ENCODE measurements at places on chromosomes 4 and X.

DNA sequence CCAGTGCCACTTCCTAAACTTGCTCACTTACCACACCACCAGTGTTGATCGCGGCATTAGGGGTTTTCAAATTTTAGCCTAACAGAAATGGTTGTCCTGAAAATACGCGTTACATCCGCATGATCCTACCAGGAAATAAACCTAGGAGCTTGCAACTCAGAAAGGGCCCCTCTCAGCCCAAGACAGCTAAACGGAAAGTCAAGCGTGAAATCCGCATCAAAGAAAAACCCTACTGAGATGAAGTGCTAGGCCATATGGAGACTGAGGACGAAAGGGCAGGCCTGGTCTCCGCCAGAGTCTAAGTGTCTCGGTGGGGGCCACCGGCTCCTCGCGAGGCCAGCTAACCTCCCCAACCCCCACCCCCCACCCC lies 626 bp downstream of the YTHDC1 start:
- no peak for DNase-seq

GRCh38 chr4:185880571-185880970 lies 68.6 kb upstream of the SORBS2 start:
- DNase-seq: no peak

- DNase-seq: no peak
These were observed 163.5 kb upstream of the GYPA start for GRCh38 chr4:144304025-144304424.

DNA sequence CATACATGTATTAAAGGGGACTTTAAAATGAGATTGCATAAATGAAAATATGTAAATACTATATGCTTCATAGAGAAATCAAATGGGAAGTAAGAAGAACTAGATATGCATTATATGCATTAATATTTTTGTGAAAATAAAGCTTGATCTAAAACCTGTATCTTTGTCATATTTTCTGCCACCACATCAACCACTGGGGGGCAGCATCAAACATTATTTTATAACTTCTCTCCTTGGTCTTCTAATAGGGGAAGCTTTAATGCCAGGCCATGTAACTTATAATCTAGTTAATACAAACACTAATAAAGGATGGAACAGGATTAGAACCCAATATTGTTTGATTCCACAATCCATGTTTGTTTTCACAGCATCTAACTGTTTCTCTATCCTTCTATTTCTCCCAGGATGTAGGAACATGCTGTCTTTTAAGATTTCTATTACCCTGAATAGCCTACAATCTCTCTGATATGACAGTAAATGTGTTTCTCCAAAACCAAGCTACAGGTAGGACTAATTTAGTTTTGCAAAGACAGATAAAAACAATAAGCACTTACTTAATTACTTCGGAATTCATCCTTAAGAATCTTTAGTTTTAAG lies 10.0 kb downstream of the QRFPR start:
- peak; percentile 56 for DNase-seq

GRCh38 chrX:47633689-47634590 lies 4.2 kb upstream of the CFP start:
- DNase-seq: no peak

DNA sequence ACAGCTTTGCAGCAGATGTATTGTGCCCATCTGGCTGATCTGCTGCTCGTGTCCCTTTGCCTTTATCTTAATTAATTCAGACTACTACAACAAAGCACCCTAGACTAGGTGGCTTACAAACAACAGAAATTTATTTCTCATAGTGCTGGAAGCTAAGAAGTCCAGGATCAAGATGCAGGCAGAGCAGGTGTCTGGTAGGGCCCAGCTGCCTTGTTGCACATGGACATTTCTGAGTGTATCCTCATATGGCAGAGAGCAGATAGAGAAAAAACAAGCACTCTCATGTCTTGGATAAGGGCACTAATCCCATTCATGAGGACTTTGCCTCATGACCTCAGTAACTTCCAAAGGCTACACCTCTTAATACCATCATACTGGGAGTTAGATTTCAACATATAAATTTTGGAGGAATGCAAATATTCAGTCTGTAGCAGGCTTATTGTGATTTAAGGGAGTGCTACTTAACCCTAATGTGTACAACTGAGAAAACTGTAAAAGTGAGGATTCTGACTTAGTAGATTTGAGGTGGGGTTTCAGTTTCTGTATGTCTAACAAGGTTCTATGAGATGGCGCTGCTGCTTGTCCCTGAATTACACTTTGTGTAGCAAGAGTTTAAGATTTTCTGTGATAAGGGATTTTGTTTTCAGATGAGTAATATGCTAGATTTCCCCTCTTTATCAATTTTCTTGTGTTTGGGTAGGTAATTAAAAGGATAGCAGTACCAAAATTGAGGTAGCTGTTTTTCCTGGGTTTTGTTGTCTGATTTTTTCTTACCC lies 473.2 kb upstream of the TECRL start:
- peak; percentile 2 for DNase-seq

- no peak for DNase-seq
These were observed 74.8 kb downstream of the IL15 start for GRCh38 chr4:141711211-141711610.

GRCh38 chr4:921830-922331 lies 10.2 kb downstream of the GAK start:
- DNase-seq: no peak

GRCh38 chrX:124392794-124393193 lies 46.4 kb downstream of the SH2D1A start:
- no peak for DNase-seq

DNA sequence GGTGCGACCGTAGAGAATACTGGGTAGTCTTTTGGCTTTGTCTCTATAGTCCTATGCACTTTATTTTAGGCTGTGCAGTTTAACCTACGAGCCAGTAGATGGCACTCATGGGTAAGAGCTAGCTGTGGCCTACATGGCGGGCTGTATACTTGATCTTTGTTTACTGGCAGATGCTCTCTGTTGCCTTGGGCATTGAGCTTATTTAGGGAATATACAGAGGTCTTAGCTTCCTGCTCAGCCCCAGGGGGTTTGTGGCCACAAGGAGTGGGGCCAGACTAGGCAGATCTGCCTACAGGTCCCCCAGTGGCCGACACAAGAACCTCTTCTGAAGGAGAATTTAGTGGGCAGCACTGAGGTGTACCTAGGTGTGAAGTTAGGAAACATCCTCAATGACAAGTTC lies 227.6 kb upstream of the HDX start:
- DNase-seq: peak; percentile 42

DNA sequence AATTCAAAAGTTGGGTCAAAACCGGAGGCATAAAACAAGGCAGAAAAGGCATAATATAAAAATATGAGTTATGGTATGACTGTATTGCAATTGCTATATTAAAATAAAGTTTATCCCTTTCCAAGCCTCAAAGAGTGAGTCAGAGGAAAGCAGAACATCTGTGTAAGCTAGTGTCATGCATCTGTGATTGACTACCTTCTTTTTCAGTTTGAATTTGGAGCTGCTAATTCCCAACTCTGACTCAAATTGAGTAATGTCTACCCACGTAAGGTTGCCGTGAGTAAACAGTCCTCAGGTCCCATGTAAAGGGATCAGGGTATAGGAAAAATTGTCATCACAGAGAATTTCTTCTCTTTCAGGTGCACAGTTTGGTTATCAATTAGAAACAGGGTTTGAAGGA lies 6.5 kb upstream of the SLITRK4 start:
- DNase-seq: no peak

- no peak for DNase-seq
These were observed 706 bp downstream of the DUSP9 start for GRCh38 chrX:153647461-153648357.

DNA sequence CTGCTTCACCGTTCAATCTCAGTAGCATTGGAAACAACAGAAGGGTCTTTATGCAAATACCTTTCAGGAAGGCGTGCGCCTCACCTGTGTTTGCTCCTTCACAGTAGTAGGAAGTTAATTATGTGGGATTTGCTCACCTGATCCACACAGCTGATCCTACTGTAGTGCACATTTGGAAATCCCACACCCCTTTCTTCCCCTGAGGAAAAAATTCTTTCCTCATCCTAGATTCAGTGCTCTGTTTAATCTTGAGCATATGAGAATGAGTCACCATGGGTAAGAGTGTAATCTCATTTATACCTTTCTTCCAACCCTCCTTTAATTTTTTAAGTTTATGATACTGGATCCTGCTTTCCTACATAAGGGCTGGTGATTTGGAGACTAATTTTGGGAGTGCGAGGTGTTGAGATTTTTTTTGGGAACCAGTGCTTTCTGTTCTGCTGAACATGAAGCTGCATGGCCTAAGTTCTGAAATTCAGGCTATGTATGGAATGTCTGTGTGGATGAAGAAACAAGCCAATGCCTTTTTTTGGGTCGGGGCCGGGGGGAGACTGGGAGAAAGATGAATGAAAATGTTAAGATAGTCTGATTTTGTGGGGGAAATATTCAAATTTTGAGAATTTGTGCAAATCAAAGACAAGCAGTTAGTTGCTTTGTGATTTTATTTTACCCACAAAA lies 19.0 kb downstream of the GAB1 start:
- no peak for DNase-seq

- DNase-seq: no peak
These were observed 2.3 kb downstream of the PDGFRA start for GRCh38 chr4:54231419-54231767.

GRCh38 chr4:169998981-169999380 lies 27.2 kb downstream of the MFAP3L start:
- DNase-seq: no peak

DNA sequence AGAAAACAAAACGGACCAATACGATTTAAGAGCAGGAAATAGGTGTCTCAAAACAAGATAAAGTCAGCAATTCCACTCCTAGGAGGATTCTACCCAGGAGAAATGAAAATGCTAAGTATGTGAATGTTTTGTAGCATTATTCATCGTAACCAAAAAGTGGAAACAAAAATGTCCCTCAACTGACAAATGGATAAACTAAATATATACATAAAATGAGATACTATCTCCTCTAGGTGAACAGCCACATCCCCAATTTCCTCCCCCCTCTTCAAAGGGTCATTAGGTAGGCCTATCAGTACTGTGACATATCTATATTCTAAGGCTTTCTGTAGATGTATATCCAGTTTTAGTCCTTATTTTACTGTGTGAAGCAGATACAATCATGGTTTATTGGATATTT lies 18.0 kb downstream of the DDX3X start:
- no peak for DNase-seq

DNA sequence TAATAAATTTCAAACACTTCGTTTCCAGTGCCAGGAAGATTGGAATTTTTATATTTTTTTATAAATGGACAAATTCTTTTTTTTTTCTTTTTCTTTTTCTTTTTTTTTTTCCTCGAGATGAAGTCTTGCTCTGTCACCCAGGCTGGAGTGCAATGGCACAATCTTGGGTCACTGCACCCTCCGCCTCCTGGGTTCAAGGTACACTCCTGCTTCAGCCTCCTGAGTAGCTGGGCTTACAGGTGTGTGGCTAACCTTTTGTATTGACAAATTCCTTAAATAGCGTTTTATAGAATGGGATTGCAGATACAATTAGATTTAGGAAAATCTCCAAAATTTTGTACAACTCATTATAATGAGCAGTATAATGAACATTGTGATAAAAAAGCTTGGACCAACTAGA lies 328.9 kb downstream of the ARHGAP24 start:
- no peak for DNase-seq

DNA sequence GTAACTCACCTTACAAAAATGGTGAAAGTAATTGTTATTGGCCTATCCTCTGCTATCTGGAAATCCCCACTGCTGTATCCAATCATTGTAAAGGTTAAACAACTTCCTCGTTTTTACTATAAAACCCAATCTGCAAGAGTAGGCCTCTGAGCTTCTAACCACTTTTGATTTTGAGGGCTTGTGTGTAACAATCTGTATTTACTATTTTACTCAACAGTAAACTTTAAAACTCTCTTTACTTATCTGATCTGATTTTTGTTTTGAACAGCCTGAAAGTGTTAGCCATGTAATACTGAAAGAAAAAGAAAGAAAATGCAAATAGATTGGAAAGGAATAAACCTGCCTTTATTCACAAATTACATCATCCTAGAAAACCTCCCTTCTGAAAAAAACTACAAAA lies 63.1 kb downstream of the SLC10A7 start:
- DNase-seq: no peak

- no peak for DNase-seq
These were observed 26.2 kb upstream of the ZBTB33 start for GRCh38 chrX:120224388-120224787.

DNA sequence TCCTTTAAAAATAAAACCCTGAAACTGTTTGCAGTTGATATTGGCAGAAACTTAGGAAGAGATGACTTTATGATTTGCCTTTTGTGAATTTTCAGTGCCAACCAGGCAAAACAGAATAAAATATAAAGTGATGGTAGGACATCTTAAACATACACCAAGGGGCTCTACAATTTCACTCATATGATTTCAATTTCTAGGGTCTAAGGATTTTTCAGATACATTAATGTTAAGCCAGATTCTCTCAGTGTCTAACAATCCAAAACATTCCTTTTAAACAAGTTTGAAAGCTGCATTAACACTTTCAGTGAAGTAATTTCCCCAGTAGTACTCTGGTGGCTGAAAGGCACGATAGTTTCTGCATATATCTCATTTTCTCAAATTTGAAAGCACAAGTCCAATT lies 1262.0 kb upstream of the ADGRL3 start:
- no peak for DNase-seq

DNA sequence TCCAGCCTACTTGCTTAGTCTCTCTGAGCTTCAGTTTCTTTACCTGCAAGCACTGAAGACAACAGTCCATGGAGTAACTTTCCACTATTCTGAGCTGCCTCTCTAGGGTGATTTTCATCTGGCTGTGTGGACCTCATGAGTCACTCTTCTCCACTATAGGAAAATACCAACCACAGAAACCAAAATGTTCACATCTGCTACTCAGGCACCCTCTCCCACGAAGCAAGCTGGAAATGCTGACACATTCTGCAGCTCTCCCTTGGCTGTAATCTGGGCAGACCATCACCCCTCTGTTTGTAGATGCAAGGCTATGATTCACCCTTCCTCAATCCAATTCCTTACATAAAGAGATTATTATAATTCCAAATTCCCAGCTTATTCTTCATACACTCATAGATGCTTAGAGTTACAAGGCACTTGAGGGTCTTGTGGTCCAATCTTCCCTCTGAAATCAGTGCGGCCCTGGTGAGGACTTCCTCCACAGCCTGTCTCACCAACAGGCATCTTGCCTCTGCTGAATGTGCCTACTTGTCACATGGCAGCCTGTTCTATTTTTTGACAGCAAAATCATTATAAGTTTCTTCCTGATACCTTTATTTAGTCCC lies 97.0 kb upstream of the LNX1 start:
- no peak for DNase-seq

- DNase-seq: no peak
These were observed 61.5 kb upstream of the RAPGEF2 start for GRCh38 chr4:159041054-159042034.

GRCh38 chr4:20043991-20044390 lies 207.7 kb upstream of the SLIT2 start:
- DNase-seq: peak; percentile 44

DNA sequence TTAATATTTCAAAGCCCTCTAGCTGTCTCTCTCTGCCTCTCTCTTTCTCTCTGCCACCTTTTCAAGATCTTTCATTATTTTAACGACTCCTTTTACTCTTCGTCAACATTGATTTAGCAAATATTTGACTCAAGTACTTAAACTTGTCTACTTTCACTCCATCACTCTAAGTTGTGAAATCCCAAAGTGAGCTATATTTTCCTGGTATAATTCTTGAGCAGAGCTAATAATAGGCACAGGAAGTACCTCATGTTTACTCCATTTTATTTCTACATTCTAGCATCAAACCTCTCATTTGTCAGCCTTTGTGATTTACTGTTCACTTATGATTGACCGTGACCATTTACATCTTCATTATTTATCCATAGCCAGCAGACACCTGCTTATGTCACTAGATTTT lies 482.5 kb downstream of the RPA4 start:
- DNase-seq: no peak

- no peak for DNase-seq
These were observed 286.3 kb upstream of the UGT8 start for GRCh38 chr4:114312338-114312737.

- no peak for DNase-seq
These were observed 335.8 kb downstream of the SH3BGRL start for GRCh38 chrX:81537723-81538122.
